ENCODE measurements at places on chromosomes 1 and 21.
A peak's percentile ranks its signal among the peaks of the same experiment; 100 is the strongest.

GRCh38 chr1:205589618-205590456, 42.0 kb downstream of the ELK4 start:
- DNase-seq, result no peak

DNA sequence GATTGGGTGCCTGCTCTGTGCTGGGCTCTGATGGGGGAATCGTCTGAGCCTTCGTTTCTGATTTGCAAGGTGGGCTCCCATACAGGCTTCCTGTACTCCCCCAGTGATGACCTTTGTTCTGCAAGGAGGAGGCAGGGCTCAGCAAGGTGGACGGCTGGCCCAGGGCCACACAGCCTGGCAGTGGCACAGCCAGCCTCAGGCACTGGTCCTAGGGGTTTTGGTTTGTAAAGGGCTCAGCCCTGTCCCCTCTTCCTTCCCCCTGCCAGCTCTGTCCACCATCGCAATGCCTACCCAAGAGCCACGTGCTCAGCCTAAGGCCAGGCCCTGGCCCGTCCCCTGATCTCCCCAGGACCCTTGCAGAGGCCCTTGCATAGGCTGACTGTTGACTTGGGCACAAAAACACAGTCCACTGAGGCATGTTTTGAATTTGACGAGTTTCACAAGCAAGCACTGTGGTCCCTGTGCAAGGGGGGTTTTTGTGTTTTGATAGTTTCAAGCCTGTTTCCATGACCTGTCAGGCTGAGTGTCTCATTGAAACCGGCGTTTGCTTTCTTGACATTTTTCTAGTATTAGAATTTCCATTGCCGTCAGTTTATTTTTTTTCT, 39.5 kb upstream of the TNFRSF1B start:
- DNase-seq, result no peak

- no peak for DNase-seq
These were observed 11.9 kb downstream of the ETS2 start for GRCh38 chr21:38817371-38818324.

DNA sequence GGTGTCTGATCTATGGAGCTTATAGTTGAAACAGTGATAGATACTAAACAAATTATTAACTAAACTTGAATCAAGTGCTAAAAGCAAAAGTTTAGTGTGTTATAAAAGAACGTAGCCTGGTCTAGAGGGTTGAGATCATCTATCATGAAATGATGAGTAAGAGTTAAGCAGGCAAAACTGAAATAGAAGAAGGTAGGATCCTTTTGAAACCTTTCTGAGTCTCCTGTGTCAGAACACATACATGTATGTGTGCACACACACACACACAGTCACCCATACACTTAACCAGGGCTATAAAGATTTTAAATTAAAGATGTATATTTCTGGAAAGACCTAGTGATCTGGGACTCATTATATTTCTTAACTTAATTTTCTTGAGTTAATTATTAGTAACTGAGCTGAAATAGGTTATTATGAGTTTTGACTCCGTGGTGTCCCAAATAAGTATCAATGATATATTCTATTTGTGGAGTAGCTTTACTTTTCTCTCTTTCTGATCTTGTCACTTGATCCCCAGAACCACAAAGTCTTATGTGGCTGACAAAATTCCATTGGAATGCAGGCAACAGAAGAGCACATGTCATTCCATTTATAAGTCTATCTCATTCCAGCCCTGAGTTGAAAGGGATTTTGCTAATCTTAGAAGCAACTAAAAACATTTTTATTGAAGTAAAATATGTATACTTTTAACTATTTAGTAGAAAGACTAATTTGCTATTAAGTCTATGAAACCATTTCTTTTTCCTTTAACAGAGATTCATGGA, 70.7 kb downstream of the PRRX1 start:
- no peak for DNase-seq

- no peak for DNase-seq
These were observed 2.7 kb upstream of the KIF21B start for GRCh38 chr1:201026234-201026633.

DNA sequence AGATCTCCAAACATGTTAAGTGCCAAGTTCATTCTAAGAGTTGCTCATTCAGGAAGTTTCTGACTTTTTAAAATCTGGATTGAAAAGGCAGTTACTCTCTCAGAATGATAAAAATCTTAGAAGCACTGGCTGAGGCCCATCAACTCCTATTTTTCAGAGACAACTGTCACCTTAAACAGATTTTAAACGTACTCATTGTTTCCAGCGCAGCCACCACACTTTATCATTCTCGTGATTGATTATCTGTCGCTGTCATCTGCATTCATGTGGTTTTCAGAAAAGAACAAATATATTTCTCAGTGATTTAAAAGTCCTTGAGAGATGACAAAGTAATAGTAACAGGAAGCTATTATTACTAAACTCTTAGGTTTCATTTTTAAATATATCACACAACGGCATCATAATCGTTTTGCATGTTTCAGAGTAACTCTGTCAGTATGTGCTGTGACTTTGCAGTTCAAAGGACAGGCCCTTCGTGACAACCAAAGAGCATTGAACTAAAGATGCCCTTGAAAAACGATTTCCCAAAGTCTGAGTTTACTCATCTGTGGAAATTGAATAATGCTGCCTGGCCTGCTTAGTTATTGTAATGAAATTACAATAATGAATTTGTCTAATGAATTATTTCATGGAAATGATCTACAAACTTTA, 14.9 kb upstream of the KCNK1 start:
- DNase-seq, result no peak

GRCh38 chr1:197862671-197863070, 39.8 kb upstream of the C1orf53 start:
- peak; percentile 33 for DNase-seq

DNA sequence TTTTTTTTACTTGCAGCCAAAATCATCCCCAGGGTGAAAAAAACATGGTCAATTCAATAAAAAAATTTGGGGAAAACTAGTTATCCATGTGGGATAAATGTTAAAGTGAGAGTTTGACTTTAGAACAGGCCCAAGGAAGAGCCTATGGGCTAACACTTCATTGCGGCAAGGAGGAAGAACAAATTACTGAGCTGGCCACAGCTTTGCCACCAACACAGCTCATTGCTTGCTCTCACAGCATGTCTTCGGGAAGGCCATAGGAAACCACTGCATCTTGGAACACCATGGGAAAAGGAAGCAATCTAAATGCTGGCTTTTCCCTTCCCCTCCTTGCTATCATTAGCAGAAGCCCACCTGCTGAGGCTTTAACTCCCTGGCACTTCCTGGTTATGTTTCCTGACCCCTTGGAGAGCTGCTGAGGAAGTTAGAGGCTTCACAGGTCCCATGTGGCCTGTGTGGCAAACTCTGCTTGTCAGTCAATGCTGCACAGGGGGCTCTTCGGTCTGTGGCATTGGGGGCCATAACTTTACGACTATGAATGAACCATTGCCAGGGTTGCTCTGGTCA, 86.0 kb downstream of the SLC25A24 start:
- DNase-seq, result peak; percentile 90

DNA sequence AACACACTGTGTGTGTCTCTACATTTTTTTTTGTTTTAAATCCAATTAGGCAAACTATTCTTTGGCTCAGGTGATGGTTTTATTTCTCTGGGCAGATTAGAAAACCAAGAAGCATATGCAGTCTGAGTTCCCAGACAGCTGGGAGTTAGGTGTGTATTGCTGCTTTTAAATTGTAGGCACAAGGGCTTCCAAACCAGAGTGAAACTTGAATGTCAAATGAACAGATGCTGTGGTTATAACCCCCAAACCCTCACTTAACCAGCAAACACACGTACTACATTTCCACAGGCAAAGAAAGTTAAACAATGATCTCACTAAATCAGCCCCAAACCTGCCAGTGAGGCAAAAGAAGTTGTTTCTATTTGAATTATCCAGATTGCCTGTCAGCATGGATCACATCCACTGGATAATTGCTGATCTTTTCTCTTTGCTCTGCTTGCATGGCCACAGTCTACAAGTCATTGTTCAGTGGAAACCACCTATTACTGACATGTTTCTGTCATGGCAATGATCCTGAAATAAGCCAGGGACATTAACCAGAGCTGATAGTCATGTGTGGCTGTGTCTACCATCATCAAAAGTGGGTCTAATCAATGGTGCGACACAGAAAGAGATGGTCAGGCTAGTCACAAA, 576.5 kb upstream of the PLXNA2 start:
- DNase-seq, result peak; percentile 96

- DNase-seq, result peak; percentile 24
These were observed 339.5 kb downstream of the KCNH1 start for GRCh38 chr1:210794445-210794844.

- no peak for DNase-seq
These were observed 618 bp upstream of the FOXD3 start for GRCh38 chr1:63321785-63322113.

- no peak for DNase-seq
These were observed 2.3 kb upstream of the MSTO1 start for GRCh38 chr1:155607708-155608107.

GRCh38 chr1:156065212-156065611, 4.3 kb downstream of the RAB25 start:
- DNase-seq, result no peak

GRCh38 chr1:208161005-208161404, 83.2 kb downstream of the PLXNA2 start:
- DNase-seq, result no peak

DNA sequence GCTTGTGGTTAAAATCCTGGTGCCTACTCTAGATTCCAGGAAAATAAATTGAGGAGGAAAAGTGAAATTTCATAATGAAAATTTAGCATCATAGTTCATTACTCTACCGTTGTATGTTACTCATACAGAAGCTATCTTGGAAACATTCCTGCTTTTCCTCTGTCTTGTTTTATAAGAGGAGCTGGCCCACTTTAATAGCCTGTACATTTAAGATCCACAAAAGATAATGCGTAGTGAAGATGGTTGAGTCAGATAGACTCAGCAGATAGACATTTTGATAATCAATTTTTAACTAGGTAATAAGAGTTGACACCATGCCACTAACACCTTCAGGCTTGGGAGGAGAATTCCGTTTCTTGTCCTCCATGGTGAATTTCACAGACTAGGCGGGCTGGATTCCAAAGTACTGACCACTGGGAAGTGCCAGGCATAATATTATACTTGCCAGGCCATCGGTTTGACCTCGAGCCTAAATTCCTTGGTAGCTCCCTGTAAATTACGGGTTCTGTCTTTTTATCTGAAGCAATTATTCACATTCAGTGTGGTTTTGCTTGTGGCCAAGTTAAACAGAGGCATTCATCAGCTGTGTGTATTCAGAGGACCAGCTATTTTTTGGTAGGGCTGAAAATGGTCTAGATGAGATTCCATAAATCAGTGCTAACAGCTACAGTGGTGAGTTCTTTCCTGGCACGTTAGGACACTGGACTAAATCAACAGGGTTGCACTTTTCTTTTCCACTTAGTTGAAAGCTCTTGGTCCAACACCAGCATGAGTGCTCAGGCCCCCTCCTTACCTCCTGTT, 111.9 kb upstream of the KAZN start:
- DNase-seq, result no peak

DNA sequence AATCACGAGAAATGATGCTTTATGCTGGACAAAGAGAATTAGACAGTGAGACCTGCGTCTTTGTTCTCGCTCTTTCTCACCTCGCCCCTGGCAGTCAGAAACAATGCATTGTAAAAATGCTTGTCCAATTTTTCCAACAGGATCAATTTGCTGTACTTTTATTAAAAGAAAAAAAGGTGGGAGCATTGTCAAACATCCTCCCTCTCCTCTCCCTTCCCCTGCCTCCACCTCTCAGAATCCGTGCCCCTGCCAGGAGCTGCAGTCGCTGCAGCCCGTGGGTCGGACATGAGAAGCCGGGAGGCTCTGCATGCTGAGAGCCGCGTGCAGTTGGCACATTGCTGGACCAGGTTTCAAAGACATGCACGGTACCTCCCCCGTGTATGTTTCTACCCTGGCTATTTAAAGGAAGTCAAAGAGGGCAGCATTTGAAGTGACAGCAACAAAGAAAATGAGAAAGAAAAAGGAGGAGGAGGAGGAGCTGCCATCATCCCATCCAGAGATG, 161.0 kb upstream of the KAZN start:
- DNase-seq, result no peak

DNA sequence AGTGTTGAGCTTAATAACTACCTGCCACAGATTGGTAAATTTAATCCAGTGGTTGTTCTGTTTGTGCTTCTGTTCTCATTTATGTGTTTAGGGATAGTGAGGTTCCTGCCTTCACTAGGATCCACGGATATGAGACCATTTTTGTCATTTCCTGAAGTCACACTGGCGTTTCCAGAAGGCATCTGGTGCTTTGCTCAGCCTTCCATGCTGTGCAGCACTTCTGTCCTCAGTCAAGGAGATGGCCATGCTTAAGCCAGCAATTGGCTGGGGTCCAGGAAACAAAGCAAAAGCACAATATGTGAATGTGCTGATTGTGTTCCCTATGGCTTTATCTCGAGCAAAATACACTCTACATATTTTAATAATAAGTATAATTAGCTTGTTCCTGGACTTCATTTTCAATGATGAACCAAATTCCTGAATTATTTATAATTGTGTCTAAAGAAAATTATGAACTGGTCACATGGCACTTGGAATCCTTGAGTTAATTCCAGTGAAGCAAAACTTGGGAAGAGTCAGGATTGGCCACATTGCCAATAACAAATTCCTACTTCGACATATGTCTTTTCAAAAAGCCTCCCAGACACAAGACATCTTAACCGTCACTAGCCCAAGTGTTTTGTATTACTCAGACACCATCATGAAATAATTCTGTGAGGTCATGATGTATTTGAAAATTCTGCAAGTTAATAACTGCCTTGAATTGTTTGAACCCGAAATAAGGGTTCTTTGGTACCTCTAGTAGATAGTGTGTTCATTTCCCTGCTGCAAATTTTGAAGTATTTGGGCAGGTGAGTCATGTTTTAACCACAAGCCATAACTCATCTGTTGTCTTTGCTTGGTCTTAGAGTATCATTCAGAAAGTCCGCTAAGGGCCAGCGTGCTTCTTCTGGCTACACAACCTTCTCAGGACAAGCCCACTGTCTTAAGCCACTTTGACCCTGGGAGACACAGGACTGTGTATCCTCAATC, 412.4 kb downstream of the DISC1 start:
- DNase-seq, result peak; percentile 67

DNA sequence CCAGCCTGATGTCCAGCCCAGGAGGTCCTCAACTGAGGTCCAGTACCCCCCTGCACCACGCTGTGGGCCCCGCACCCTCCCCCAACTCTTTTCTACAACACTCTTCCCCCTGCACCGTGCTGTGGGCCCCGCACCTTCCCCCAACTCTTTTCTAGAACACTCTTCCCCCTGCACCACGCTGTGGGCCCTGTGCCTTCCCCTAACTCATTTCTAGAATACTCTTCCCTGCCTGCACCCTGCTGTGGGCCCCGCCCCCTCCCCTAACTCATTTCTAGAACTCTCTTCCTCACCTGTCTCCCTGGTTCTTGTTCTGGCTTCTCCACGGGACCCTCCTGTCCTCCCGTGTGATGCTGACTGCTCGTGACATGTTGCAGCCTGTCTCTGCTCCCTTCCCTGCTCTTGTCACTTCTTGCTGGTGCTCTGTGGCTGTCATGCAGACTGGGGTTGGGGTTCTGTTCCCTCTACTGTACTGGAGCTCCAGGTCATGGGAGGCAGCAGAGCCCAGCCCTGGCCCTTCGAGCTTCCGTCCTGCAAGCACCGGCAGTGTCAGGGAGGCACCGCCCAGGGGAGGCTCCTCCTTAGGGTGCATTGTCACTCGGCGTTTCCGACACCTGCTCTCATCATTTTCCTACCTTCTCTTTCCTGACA, 160.1 kb upstream of the COL6A1 start:
- DNase-seq, result no peak
